ENCODE measurements at places on chromosomes 13 and 19.
A peak's percentile ranks its signal among the peaks of the same experiment; 100 is the strongest.

- DNase-seq = no peak
Observed at GRCh38 chr13:20451397-20451796, 74.3 kb downstream of the CRYL1 start.

GRCh38 chr13:50104493-50104892 is 89.2 kb downstream of the KCNRG start:
- no peak for DNase-seq

DNA sequence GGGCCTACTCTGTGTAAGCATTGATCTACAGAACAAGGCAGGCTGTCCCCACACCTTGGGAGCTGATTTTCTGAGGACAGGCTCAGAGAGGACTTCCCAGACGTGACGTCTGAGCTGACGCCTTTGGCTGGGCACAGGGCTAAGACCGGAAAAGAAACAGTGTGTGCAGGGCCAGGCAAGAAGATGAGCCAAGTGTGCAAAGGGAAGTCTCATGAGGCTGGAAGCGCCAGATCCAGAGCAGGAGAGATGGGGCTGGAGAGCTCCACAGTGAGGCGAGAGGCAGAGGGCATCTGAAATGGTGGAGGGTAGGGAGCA is 12.7 kb downstream of the IGLON5 start:
- DNase-seq = no peak

GRCh38 chr19:8373867-8374813 is 10.2 kb downstream of the ANGPTL4 start:
- DNase-seq = no peak

DNA sequence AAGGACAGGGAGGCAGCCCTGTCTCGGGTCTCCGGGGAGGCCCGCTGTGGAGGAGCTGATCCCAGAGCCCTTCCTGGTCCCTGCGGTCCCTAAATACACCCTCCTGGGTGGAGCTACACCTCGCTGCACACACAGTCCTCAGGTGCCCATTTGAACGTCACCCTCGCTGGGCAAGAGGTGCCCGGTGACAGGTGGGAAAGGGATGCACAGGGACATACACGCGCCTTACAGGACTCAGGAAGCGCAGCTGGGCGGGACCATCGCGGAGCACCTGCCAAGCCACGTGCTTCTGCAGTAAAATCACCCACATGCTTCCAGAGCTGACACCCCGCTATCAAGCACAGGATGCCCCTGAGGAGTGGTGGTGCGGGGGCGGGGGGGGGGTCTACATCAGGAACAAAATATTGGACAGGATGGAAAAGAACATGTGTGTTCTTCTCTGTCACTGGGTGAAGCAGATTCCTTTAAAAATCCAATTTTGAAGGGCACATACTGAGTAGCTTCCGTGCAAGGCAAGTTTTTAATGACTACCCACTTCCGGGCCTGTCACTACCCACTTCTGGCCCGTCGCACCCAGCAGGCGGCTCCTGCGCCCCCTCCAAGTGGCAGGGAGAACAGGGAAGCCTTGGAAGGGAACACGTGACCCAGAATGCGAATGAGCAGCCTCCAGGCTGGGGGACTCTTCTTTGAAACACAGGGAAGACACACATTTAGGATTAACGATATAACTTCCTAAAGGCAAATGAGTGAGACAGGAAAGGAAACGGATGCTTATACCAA is 78.9 kb downstream of the COL4A1 start:
- DNase-seq = no peak

- DNase-seq = no peak
Observed at GRCh38 chr19:28960586-28960985, 252.4 kb downstream of the UQCRFS1 start.

DNA sequence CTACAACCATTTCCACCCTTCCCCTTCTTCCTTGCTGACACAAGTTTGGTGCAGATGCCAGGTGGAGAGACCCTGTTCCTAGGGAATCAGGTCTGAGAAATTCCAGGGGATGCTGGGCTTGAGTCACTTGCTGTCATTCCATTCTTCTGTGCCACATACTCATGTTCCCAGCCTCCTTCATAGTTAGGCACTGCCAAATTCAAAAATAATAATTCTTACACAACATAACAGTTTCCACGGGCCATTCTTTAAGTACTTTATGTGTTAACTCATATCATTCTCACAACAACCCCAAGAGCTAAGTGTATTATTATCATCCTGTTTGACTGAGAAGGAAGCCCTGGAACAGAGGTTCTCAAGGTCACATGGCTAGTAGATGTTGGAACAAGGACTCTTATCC is 27.1 kb upstream of the POMP start:
- no peak for DNase-seq

- peak; percentile 22 for DNase-seq
Observed at GRCh38 chr13:85659493-85659892, 139.7 kb downstream of the SLITRK6 start.

DNA sequence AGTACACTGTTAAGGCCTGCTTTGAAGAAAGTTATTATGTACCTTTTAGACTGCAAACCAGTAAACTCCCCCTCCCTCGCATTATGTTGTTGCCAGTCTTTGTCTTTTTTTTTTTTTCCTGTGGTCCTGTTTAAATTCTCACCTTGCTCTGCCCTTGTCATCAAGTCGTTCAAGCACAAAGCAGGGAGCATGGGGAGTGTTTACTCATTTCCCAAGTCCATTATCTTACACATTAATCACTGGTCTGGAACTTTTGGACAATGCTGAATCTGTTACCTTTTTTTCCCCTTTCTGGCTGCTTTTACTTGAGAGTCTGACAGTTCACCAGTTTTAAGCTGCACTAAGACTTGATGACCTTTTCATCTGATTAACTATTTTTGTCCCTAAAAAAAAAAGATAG is 108.2 kb downstream of the DACH1 start:
- no peak for DNase-seq
